ENCODE measurements at places on chromosomes 13 and 19.

DNA sequence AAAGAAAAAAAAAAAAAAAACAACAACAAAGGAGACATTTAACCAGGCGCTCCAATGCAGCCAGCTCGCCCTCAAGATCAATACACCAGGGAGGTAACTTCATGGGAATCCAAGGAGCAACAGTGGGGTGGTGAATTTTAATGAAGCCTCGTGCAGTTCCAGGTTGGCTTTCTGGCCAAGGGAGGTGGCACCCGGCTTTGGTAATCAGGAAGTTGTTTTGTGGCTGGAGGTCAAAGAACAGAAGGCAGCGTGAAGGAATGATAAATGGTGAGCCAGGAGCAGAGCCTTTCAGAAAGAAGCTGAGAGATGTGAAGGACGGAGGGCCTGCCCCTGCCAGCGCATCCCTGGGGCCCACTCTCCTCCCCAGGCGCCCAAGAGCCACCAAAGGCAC is 188.2 kb upstream of the TSC22D1 start:
- DNase-seq = no peak

- no peak for DNase-seq
These were observed 307.6 kb downstream of the ZNF536 start for GRCh38 chr19:30679789-30680188.

- DNase-seq = no peak
These were observed 1068.1 kb upstream of the PCDH20 start for GRCh38 chr13:62483774-62484173.

DNA sequence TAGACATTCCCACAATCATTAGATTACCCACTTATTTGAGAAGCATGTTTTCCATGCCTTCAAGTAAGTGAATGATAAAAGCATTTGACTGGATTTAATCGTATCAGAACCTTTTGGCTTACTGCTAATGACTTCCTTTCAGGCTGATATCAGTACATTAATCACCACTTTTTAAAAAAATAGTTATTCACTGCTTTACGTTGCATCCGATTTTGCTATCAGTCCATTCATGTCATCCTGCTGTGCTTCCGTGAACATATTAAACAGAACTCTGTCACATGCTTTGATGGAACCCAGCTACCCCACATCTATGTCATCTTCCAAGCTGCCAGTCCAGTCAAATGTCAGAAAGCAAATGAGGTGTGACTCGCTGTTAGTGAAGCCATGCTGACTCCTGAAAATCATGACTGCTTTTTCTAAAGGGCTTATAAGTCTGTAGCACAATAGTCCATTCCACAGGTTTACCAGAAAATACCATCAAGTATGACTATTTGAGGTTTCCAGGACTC is 440.9 kb downstream of the IRS2 start:
- no peak for DNase-seq

GRCh38 chr19:51607920-51608562 is 22.2 kb downstream of the SIGLEC5 start:
- DNase-seq = no peak

DNA sequence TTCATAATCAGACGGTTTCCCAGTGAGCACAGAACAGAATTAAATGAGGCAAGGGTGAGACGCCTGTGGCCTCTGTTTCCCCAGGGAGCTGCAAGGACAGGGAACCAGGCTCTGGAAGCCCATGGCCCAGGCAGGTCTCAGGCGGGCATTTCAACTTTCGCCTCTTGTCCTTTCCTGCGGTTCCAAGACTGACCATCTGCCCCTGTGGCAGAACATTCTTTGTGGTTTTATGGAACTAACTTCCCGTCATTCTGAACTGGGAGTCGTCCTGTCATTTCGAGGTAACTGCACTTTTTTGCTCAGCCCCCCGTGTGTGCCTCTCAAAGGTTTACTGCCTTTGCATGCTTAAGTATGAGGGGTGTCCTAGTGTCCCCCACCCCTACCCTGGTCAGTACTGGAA is 70.9 kb downstream of the KL start:
- DNase-seq = no peak

DNA sequence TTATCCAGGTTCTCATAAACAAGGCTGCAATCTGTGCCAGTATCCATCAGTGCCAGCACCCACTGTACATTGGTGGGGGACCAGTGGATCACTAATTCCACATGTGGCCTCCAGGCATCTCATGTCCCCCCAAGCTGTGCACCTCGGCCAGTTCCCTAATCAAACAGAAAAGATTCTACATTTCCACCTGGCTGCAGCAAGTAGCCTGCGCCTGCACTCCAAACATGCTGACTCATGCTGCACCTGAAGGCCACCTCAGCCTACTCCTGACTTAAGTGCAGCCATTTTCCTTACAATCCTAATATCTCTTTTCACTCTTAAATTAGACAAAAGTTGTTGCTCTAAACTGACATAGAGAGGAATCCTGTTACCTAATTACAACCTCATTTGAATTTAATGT is 729.4 kb upstream of the MIR17HG start:
- DNase-seq = no peak

DNA sequence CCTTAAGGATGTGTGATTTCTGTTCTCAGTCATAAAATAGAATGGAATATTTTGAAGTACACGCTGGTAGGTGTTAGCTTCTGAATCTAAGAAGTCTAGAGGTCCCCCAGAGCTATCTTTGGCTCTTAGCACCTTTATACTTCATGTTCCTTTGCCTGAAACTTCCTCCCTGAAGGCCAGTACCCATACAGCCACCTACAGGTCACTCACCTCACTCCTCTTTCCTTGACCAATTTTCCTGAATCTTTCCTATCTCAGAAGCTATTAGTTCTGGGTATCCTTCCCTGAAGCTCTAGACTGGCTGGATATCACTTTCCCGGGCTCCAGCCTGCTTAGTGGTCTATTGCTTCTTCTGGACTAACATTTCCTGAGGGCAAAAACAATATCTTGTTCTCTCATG is 93.4 kb upstream of the EDNRB start:
- no peak for DNase-seq

DNA sequence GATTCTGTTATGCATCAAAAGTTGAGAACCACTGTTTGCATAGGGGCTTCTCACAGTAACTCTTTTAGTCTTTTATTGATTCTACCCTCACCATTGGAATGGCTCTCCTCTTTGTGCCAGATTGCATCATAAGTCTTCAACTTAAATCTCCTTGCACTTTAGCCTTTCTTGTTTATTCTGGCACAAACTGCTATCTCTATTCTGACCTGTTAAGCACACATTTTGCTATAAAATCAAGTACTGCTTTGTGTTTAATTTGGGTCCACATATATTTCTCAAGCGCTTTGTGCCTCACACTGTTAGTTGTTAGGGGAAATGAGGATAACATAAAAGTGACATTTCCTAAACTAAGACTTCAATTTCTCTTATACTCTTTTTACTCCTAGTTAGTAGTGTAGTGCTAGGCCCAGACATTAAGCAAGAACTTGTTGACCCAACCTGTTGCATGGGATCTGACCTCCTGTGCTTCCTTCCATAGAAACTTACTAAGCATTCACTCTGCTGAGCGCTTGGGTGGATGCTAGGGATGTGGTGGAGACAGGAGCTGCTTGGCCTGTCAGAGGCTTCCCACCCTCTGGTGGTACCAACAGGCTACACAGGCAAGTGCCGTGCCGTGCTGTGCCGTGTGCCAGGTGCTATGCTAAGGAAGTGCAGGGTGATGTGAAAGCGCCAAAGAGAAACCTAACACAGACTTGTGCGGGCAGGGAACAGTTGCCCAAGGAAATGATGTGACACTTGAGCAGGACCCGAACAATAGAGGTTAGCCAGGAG is 1.2 kb downstream of the UTP14C start:
- DNase-seq = no peak

DNA sequence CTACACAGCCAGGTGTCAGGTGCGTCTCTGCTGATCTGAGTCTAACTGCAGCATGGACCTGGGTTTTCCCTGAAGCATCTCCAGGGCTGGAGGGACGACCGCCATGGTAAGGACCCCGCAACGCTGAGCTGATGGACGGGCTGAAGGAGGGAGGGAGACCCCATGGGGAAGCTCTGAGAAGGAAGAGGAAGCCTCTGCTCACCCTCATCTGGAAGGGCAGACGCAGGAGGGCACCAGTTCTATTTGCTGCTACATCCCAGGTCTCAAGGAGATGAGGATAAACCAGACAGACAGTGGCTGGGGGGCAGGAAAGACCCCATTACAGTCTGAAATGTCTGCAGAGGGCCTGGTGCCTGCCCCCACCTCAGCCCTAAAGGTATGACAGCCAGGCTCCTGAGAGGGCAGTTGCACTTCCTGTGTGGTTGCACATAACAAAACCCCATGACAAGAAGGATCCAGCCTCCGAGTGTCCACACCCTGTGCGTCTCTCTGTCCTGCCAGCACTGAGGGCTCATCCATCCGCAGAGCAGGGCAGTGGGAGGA is at the start of gene LILRA2:
LILRA2 (plus strand) TSS at position 461 of the 543 bp plus-strand sequence. CDS start 89 bp downstream, outside the sequence.
- no peak for DNase-seq

DNA sequence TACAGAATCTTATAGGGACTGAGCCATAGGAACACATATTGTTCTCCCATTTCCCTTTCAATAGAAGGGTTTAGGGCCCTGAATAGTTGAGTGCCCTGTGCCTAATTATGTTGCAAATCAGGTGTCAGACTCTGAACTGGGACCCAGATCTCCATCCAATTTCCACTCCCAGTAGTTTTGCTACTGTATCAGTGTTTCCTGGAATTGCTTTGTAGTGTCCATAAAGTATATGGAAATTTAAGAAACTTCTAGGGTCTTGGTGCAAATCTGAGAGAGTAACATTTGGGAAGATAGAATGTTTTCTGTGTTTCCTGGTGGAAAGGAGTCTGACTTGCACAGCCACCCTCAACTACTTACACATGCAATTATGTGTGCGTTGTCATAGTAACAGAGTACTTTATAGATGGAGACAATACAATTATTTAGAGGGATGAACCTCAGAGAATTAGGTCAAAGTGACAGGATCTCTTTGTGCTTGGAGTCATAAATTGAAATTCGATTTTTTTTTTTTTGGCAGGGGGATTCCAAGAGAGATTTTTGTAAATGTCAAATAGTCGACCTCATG is 646 bp upstream of the SLC10A2 start:
- no peak for DNase-seq

DNA sequence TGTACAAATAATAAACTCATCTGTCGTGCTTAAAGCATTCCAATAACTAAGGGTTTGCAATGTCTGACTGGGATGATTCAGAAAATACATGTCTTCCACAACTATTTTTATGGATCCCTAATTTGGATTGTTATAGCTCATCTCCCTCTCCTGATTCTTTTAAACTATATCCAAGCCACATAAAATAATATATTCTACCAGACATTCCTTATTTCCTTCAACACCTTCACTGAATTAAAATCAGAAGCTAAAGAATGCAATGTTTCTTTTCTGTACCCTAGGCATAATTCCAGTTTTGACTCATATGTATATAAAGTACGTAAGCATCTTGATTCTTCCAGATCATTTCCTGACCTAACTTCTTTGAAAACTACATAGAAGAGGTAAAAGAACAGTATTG is 420.4 kb downstream of the EFNB2 start:
- no peak for DNase-seq

- no peak for DNase-seq
These were observed 47.1 kb downstream of the ZNF568 start for GRCh38 chr19:36963280-36963679.

- no peak for DNase-seq
These were observed 1.5 kb downstream of the SBNO2 start for GRCh38 chr19:1172353-1173158.

DNA sequence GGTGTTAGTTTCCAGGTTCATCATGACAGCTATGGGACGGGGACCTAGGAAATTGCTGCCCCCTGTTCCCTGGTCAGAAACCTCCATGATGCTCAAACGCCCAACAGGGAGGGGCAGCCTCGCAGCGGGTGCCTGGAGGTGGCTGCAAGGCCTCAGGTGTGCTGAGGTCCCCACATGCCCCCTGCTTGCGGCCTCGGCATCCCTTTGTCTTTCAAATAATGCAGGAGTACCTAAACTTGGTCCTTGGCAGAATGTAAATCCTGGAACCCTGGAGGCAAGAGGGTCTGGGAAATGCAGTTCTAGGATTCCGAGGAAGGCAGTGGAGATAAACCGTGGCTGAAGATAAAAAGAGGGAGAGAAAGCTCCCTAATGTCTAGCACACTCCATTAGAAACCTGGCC is 52.4 kb downstream of the SKA3 start:
- DNase-seq = no peak

- peak; percentile 88 for DNase-seq
These were observed 8.7 kb upstream of the KLF2 start for GRCh38 chr19:16315825-16316505.

DNA sequence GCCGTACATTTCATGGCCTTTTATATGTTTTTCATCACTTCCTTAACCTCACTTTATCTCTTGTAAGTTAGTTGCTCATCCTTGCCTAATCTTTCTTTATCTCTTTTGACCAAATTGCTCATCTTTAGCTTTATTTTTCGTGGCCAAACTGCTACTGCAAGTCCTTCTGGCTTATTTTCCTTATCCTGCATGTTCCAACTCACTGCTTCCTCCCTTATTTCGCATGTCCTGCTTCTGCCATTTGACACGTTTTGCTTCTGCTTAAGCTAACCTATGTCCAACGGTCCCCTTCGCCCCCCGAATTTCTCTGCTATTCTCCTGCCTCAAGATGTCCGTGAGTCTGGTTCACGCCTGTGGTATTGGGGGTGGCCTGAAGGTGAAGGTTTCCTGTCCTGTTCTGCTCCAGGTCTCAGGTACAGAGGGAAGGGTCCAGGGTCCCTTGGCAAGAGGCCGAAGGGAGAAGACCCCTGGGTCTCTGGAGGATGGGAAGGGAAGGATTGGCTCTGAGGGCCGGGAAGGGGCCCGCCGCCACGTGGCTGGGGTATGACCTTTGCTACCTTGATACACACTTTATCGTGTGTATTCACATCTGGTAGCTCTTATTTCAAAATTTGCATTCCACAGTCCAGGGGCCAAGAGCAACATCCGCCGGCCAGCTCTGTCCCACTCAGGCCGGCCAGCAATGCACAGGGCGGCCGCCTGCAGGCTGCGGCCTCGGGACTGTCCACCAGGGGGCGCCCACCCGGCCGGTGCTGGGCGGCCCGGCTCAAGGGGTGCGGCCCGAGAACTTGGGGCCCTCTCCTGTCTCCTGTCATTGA is 2.9 kb upstream of the C19orf85 start:
- no peak for DNase-seq

- DNase-seq = no peak
These were observed 8.8 kb downstream of the IGFL4 start for GRCh38 chr19:46031781-46032596.

- no peak for DNase-seq
These were observed 52.5 kb upstream of the GAS6 start for GRCh38 chr13:113916330-113916815.

DNA sequence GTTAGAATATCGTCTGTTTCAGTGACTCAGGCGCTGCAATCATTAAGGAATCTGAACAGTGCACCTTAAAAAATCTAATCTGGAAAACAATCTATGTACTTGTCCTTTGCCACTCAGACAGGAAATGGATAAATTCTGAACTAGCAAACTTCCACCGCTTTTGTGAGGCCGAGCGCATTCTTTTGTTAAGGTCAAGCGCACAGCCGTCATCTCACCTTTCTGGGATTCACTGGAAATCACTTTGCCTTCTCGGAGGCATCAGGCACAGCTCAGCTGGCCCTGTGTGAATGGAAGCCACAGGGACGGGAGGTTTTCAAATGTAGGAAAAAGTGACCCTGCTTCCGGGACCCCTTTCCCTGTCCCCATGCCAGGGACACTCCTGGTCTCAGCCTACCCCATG is 28.2 kb upstream of the SPACA7 start:
- DNase-seq = no peak

- DNase-seq = peak; percentile 13
These were observed 76.8 kb downstream of the FREM2 start for GRCh38 chr13:38763446-38764381.
